ENCODE measurements at places on chromosomes 13 and 19.

DNA sequence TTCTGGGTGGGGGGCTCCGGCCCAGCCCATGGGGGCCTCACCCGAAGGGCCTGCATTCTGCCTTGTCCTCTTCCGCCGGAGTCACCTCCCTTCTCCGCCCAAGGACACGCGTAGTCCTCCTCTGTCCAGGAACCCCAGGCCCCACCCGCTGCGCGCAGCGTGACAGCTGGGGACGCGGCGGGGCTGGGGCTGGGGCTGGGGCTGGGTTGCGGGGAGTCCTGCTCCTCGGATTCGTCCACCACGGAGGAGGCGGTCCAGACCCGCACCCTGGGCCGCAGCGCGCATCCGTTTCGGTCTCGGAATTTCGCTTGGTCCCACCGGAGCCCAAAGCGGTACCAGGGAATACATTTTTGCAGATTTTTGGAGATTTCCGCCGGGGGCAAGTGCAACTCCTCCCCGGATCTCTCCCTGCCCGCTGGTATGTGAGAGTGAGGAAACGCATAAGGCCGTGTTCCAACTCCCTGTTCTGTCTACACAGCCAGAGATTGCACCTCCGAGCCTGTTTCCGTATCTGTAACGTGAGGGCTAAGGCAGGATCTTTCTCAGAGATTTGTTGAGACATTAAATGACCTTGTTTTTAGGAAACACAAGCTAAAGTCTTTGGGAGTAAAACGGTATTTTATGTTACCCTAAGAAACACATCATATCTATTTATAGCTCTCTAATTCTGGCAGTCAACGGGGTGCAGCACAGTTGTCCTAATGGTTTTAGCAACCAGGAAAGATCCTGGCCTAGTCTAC lies at the start of gene COX7A1:
Gene COX7A1, minus strand, starts transcription at position 96 of the 740 bp plus-strand sequence. Its CDS starts 40 bp downstream, at position 56.
- DNase-seq: no peak

- DNase-seq: no peak
These were observed 1.0 kb upstream of the PCDH8 start for GRCh38 chr13:52849291-52850071.

GRCh38 chr13:101514100-101514499 lies 61.6 kb downstream of the ITGBL1 start:
- no peak for DNase-seq

- no peak for DNase-seq
These were observed 8.2 kb downstream of the MEIS3 start for GRCh38 chr19:47411101-47411500.

GRCh38 chr13:45325806-45326205 lies 15.2 kb downstream of the TPT1 start:
- no peak for DNase-seq

GRCh38 chr19:3507371-3508120 lies 1.4 kb downstream of the FZR1 start:
- peak; percentile 35 for DNase-seq

DNA sequence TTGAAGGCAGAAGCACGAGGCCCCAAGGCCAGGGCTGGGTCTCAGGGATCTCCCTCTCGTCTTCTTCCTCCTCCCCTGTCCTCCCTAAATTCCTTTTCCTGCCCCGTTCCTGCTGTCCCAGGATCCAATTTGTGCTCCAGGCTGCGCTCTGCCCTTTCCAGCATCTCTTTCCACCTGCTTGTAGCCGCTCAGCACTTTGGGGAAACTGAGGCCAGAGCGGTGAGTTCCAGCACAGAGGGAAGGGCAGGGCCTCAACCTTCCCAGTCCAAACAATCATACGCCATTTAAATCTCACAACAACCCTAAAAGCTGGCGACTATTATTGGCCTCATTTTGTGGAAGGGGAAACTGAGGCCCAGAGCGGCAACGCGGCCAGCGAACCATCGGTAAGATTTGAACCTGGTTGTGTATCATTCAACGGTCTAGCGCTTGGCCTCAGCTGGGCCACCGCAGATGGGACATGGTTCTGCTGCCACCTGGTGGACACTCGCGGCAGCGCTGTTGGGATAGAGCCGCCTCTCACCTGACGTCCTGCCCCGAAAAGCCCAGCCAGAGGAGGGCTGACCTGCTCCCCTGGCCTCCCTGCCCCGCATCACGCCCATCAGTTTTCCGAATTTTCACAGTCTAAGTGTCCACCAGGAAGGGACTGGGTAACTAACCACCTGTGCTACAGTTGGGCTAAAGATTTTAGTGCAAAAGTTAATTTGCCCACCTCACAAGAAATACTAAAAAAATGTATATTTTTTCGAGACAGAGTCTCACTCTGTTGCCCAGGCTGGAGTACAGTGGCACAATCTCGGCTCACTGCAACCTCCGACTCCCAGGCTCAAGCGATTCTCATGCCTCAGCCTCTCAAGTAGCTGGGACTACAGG lies 4.2 kb upstream of the RPL18A start:
- DNase-seq: peak; percentile 95

DNA sequence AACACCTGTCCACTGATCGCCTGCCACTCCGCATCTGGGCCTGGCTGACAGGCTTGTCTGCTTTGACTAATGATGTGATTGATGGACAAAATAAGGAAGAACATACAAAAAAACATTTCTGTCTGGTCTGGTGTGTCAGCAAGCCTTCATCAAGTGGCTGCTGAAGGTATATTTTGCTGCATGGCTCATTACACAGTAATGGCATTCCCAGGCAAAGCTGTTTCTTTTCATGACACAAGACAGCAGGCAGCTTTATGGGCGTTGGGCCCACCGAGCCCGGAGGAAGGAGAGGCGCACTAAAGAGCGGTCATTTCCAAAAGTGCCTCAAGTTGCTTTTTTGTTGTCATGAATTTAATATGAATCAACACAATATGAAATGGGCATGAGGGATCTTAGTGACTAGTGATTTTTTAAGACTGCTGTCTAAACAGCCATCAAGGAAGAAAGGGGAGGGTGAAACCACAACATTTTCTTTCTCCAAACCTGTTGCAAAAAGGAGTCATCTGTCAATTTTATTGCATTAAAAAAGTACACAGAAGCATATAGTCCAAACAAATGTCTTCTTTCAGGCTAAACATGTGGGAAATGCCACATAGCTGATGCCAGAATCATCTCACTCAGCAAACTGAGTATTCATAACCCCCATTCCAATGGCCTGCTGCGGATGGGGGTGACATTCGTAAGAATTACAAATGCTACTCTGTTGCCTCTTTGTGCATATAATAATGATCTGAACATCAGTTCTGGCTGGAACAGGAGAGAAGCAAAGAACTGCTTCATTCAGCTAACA lies 476.6 kb downstream of the ZNF536 start:
- DNase-seq: no peak

DNA sequence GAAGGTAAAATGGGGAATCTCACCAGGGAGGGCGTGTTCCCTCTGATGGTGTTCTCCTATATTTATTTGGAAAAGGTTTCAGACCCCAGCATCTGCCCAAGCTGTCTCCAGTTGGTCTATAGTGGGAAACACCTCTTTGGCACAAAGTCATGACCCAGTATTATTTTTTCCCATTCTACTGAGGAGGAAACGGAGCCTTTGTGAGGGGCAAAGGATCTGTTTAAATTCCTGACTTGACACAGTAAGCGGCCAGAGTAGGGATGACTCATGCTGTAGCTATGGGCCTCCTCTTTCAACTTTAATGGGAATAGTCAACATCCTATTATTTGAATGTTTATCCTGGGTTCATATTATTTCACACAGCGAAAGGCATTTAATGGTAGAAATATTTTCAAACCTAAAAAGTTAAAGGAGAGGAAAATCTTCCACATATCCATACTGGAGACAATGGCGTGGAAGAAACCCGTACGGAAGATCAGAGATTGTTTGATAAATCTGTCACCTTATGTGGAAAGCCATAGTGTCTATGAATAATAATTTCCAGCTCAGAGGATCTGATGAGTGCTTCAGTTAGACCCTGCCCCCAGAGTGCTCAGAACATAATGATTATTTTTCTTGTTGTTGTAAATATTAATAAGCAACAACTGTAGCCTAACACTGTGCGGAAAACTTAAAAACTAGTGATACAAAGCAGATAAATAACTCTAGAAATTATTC lies 126.0 kb downstream of the FOXO1 start:
- no peak for DNase-seq

DNA sequence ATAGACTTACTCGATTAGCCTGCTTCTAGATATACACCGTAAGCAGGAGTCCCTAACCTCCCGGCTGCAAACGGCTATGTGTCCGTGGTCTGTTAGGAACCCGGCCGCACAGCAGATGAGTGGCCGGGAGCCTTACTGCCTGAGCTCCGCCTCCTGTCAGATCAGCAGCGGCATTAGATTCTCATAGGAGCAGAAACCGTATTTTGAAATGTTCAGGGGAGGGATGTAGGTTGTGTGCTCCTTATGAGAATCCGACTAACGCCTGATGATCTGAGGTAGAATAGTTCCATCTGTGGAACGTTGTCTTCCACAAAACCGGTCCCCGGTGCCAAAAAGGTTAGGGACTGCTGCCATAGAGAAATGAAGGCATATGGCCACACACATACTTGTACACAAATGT lies 1491.9 kb downstream of the SLITRK5 start:
- no peak for DNase-seq

DNA sequence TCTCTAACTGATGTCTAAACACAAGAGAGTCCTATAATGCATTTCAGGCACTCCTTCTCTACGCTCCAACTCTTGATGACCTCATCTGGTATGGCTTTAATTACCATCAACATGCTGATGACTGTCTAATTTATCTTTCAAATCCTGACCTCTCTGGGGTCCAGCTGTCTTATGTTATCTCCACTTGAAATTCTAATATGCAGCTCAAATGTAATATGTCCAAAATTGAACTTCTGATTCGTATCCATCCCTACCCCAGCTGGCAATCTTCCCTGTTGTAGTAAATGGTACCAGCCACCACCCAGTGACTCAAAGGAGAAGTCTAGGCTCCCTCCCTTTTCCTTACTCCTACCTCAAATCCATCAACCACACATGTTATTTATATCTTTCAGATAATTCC lies 288.0 kb upstream of the SLC10A2 start:
- no peak for DNase-seq

GRCh38 chr13:22076658-22077057 lies 405.8 kb downstream of the FGF9 start:
- no peak for DNase-seq

DNA sequence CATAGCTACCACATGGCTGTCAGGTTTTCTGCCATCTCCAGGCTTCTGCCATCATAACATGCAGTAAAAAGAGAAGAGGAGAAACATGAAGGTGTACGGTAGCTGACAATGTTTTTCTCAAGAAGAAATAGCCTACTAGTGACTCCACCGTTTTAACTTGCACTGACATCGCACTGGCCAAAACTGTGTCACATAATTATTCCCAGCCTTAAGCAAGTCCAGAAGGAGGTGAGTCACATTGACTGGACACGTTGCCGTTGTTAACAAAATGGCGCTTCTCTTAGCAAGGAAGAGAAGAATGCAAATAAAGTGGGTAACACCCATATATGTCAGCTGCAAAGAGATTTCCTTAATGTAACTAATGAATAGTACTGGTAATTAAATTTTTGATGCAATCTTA lies 810.4 kb upstream of the SLC10A2 start:
- no peak for DNase-seq

GRCh38 chr13:114285166-114285808 lies 3.9 kb downstream of the UPF3A start:
- DNase-seq: no peak

GRCh38 chr19:30073152-30074000 lies 131.3 kb downstream of the URI1 start:
- DNase-seq: no peak

GRCh38 chr19:13207237-13207845 lies 57.1 kb downstream of the IER2 start:
- DNase-seq: no peak

GRCh38 chr19:7894612-7895309 lies 6.5 kb downstream of the LRRC8E start:
- DNase-seq: no peak

DNA sequence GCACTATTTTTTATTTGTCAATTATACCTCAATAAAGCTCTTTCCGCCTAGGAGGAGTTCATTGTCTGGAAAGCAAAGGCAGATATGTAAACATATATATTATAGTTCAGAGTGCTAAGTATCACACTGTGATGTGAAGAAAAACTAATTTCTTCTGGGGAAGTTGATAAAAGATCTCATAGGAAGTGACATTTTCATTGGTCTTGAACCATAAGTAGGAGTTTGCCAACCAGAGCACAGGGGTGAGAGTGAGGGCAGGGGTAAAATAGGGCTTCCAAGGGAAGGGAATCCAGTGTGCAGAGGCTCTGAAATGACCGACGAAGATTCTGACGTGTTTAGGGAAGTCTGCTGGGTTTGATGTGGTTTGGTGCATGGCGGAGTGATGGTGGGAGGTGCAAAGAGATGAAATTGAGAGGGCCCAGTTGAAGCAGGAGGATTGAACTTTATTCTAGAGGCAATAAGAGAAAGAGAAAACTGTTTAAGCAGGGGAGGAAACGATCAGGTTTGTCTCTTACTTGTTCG lies 780 bp upstream of the GTF2F2 start:
- DNase-seq: peak; percentile 11

DNA sequence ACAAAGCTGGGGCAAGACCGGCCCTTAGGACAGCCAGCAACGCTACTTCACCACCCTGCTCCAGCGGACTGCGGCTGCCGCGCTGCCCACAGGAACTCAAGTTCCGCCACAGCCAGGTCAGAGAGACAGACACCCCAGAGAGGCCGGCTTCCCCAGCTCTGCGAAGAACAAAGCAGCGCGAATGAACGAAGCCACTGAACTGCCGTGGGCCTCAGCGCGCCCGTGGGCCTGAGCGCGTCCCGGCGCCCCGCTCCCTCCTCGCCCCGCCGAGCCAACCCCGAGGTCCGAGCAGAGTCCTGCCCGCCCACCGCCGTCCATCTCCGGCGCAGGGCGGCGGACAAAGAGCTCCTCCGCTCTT lies 158.4 kb downstream of the RNF17 start:
- no peak for DNase-seq

DNA sequence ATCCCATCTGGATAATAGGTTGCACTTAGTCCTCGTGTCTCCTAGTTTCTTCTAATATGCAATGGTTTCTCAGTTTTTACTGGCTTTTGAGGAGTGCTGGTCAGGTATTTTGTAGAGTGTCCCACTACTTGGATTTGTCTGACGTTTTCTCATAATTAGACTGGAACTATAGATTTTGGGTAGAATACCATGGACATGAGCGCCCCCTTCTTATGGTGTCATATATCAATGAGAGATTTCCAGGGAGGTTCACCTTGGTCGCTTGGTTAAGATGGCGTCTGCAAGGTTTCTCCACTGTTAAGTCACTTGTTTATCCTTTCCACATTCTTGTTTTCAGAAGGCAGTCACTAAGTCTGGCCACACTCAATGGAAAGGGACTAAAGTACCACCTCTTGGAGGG lies 6.7 kb downstream of the SOHLH2 start:
- no peak for DNase-seq

DNA sequence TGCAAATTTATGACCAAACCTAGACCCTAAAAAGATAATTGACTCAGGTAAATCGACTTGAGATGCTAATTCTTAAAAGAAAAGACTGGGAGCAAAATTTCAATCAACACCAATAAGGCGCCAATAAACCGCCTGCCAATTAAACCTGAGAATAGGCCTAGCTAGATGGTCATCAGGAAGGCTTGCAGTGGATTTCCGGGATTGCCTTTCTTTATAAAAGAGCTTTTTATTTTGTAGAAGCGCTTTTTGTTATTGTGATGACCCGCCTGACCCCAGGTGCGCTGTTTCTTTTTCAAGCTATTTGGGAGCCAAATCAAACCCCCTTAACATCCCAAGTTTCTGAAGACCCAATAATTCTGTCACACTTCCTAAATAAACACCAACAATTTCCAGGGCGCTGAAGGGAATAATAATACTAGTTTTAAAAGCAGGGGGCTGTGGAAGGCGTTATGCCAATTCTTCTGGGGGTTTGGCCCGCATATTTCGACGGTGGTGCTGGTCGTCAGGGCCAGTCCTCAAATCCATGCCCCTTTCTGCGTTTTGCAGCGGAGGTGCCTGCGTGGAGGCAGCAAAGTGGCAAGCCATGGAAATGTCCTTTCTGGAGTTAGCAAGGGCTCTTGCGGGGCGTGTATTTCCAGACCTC lies 2.9 kb upstream of the ZIC5 start:
- DNase-seq: no peak
